ENCODE measurements at places on chromosomes 3 and 15.
A peak's percentile ranks its signal among the peaks of the same experiment; 100 is the strongest.

- no peak for DNase-seq
These were observed 444.6 kb downstream of the GRM7 start for GRCh38 chr3:7305561-7305960.

- no peak for DNase-seq
These were observed 6.7 kb downstream of the TMEM202 start for GRCh38 chr15:72404841-72405240.

DNA sequence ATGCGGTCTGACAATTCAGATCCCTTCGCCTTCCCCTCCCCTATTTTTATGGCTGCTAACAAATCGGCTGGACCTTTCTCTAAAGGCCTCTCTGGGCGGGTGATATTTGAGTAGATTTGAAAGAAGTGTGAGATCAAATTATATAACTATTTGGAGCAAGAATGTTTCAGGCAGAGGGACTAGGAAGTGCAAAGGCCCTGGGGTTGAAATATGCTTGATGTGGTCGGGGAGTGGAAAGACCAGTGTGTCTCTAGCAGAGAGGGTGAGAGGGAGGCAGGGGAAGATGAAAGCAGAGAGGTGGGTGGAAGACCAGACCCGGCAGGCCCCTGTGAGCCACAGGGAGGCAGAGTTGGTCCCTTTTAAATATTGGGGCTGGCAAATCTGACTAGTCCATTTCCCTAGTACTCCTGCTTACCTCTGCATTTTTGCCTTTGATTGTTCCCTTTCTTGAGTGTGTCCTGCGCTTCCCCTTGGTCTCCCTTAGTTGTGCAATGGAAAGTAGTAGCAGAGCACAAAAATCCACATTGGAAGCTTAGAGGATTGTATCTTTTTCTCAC, 32.3 kb downstream of the SLCO3A1 start:
- DNase-seq: no peak

GRCh38 chr3:127532561-127533203, 57.9 kb downstream of the TPRA1 start:
- no peak for DNase-seq

- no peak for DNase-seq
These were observed 17.2 kb upstream of the TIMP4 start for GRCh38 chr3:12175844-12176453.

DNA sequence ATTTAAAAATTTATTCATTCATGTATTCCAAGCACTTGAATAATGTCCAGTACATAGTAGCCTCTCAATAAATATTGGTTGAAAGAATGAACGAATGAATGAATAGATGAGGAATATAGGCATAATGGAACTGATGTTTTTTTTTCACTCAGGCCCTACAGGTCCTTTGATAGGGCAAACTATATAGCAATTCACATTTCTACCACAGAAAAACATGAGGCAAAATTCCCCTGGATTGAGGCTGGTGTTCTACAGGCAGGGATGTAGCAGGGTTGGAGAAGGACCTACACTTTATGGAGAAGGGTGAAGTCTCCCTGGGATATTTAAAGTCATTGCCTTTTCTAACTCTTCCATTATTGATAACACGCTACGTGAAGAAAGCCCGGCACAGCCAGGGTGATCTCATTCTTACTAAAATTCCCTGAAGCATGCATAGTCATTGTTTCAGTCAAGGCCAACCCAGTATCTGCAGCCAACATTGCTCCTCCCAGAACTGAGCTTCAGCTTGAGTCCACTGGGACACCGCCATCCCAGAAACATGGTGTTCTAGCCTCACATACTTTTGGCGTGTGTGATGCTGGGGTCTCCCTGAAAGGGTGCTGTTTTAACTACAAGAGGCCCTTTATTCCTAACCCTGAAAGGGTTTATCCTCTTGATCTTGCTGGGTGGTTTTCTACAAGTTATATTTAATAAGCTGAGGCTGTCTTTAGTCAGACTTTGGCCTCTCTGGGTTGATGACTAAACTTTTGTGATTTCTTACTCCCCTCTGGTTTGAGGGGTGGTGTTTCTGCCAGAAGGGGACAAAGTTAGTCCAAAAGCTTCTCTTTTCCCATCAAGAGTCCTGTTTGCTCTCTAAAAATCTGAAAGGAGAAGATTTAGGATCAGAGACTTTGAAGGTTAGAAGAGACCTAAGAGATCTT, 25.9 kb upstream of the FBN1 start:
- peak; percentile 78 for DNase-seq

GRCh38 chr3:60531759-60532158, 719.5 kb downstream of the FHIT start:
- no peak for DNase-seq

DNA sequence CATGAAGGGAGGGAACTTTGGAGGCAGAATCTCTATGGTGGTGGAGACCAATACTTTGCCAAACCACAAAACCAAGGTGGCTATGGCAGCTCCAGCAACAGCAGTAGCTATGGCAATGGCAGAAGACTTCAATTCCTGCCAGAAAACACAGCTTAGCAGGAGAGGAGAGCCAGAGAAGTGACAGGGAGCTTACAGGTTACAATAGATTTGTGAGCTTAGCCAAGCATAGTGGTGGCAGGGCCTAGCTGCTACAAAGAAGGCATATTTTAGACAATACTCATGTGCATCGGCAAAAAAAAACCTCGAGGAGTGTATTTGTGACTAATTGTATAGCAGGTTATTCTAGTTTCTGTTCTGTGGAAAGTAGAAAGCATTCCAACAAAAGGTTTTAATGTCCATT, 6.4 kb upstream of the CSTA start:
- DNase-seq: no peak

DNA sequence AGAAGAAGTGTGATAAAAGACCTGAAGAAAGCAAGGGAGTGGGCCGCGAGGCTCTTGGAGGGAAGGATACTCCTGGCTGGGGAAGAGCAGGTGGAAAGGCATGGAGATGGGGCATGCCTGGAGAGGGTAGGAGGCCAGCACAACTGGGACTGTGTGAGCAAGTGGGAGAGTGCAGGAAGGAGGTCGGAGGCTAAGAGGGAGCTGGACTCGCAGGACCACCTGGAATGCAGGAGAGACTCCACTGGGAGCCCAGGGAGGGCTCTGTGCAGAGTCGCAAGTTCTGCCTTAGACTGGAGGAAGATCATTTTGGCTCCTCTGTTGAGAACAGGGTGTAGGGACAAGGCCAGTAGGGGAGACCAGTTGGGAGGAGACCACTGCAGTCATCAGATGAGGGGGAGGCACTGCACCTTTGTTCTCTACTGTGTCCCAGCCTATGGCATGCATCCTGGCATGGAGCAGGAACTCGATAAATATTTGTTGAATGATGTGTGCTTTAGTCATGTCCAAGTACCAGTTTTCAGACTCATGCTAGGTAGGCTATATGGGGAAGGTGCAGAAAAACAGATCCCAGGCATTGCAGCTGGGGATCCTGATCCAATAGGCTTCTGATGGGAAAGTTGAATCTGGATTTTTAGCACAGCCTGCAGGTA, 13.7 kb downstream of the FAM107A start:
- no peak for DNase-seq

DNA sequence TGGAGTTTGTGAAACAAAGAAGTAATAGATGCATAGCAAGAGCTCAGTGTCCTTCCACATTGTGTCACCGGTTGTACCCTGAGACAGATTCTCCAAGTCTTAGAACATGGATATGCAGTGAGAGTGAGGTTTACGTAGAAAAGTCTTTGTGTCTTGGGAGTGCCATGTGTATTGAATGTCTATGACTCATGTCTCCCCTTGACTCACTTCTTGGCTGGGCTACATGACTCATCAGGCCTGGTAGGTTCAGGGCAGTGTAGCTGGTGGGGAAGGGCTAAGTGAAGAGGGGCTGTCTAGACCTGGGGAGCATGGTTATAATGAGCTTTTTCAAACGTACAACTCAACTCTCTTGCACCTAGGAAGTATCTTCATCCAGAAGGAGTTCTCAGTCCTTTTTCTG, 167.4 kb downstream of the GAP43 start:
- peak; percentile 76 for DNase-seq

DNA sequence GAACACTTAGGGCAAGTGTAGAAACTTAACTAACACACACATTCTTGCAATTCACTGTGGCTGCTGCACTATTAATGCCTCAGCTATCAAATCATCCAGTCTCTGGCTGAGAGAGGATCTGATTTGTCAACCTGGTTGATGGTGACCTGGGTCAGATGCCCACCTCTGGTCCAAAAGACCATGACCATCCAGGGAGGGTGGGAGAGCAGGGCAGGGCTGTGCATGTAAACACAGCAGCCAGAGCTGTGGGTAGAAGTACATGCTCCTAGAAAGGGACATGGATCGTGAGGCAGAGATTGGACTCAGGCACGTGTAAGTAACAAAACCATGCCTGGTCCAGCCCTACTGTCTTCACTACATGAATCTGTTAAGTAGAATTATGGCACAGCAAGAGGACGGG, 17.3 kb downstream of the MESD start:
- DNase-seq: no peak

DNA sequence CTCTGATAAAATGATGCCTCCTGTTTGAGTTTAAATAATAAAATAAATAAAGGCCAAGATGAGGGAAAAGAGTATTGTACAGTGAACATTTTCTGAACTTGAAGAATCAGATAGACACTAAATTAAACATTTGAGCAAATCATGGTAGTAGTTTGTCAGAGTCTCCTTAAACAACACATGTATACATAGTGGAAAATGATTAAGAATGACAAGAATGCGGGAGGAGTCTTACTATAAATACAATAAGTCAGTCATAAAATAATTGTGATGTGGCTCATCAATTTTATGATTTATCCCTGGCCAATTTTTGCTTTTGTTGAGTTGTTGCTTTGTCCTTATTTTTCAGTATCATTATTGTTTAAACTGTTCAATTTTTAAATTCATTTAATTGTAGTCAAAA, 158.0 kb upstream of the TMC3 start:
- no peak for DNase-seq

DNA sequence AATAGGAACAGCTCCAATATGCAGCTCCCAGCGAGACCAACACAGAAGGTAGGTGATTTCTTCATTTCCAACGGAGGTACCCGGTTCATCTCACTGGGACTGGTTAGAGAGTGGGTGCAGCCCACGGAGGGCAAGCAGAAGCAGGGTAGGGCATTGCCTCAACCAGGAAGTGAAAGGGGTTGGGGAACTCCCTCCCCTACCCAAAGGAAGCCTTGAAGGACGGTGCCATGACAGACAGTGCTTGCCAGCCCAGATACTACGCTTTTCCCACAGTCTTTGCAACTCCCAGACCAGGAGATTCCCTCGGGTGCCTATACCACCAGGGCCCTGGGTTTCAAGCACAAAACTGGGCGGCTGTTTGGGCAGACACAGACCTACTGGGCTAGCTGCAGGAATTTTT, 576.9 kb upstream of the NECTIN3 start:
- DNase-seq: no peak

GRCh38 chr3:4981665-4982494, 2.6 kb downstream of the BHLHE40 start:
- no peak for DNase-seq

DNA sequence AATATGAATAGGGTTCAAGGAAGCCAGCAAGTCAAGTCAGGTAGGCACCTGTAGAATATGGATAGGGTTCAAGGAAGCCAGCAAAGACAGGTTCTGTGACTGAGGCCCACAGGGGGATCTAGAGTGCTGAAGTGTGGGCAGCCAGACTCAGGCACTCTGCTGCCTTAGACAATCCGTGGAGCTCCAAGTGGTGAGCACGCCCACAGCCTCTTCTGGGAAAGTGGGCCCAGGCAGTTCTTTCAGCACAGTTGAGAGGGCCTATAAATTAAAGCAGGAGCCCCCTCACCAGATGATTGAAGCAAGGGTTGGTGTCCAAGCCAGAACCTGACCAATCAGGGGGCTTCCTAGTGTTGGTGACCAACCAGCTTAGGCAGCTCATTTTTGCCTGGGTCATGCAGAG, 51.0 kb downstream of the ANP32A start:
- DNase-seq: no peak

DNA sequence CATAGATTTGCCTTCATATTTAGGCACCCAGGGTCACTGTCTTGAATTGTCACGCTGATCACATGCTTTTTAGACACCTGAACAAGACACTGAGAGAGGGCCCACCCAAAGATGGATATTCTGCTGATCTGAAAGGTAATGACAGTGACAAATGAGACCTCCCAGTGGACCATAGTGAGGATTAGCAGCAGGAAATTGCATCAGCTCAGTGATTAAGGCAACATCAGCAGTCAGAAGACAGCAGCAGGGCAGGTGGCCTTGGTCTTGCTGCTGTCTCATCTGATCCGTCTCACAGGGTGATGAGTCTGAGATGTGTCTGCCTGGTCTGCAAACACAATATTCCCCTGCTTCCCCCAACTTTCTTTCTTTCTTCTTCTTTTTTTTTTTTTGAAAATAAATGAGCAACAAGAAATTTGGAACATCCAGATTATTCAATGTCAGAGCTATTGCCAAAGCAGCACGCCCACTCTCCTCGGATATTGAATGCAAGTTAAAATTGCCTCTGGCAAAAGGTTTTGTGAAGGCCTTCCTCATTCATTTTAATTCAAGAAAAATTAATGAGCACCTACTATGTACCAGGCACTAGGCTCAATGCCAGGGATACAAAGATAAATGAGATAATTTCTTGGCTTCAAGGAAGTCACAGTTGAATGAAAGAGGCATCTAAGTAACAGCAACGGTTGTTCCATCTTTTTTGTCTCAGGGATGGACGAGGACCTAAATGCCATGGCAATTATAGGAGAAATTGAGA, 14.1 kb downstream of the OTOL1 start:
- no peak for DNase-seq

GRCh38 chr3:62587579-62588031, 214.3 kb upstream of the FEZF2 start:
- peak; percentile 90 for DNase-seq

DNA sequence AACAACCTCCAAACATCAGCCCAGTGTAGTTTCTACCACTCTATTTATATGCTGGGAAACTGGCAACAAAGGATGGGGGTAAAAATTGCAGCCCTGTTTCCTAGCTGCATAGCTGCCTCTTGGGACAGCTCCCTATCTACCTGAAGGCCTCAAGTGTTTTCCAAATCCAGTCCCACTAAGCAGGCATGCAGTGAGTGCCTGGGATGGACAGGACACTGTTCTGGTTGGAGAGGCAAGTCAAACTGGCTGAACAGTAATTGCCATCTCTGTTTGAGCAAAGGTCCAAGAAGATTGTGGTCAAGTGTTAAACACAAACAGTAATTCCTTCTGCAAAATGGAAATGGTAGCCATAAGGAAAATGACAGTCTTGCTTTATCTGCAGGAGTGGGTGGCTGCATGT, 125.4 kb downstream of the FMN1 start:
- no peak for DNase-seq

DNA sequence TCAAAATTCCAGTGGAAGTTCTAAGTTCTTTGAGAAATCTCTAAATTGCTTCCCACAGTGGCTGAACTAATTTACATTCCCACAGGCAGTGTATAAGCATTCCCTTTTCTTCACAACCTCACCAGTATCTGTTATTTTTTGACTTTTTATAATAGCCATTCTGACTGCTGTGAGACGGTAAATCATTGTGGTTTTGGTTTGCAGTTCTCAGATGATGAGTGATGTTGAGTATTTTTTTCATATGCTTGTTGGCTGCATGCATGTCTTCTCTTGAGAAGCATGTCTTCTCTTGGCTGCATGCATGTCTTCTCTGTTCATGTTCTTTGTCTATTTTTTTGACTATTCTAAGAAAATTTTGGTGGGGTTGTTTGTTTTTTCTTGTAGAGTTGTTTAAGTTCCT, 499.6 kb upstream of the CCDC54 start:
- no peak for DNase-seq

All from fibroblast of skin of left biceps (primary cell).